ENCODE measurements at places on chromosomes 13 and 19. TPM values are rescaled to one million over a fixed set of nuclear protein-coding genes. Genes with fewer than 3 reads are reported as not detected.

- DNase-seq = peak; percentile 83
- no peaks in the 10 kb centered on the region for H3K27me3 ChIP-seq
- H3K36me3 ChIP-seq = peaks cover 72% of the 10 kb centered on the region
- H3K27ac ChIP-seq = no peak overlapping the region
Observed at GRCh38 chr19:34220472-34221063, 33.8 kb upstream of the GARRE1 start.

DNA sequence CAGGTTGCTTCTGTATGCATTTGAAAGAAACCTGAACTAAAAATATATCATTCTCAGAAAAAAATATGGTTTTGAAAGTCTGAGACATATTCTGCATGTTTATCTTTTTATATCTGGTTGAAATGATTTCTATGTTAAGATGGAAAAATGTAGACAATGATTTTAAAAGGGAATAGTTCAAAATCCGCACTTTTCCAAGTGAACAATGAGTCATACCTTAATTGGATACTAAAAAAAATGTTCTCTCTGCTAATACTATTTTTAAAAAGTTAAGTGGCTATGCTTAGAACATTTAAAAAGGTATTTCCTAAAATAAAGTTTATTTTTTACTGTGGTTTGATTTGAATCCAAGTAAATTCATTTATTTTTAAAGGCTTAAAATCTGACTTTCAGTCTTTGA, 801.4 kb downstream of the SLITRK6 start:
- no peaks in the 10 kb centered on the region for H3K27me3 ChIP-seq
- no peaks in the 10 kb centered on the region for H3K36me3 ChIP-seq
- DNase-seq = no peak
- no peak overlapping the region for H3K4me3 ChIP-seq
- no peaks in the 10 kb centered on the region for H3K4me1 ChIP-seq

GRCh38 chr13:113770937-113771336, 11.9 kb downstream of the TMEM255B start:
- H3K4me3 ChIP-seq = no peak overlapping the region
- no peak for DNase-seq
- H3K27me3 ChIP-seq = peaks cover 6% of the 10 kb centered on the region

- H3K4me3 ChIP-seq = no peak overlapping the region
- no peak overlapping the region for H3K27ac ChIP-seq
- DNase-seq = no peak
- H3K27me3 ChIP-seq = no peaks in the 10 kb centered on the region
- no peaks in the 10 kb centered on the region for H3K4me1 ChIP-seq
Observed at GRCh38 chr19:4260613-4261191, 13.8 kb downstream of the YJU2 start.

KCNN1 gene
- 63.5 TPM for total RNA-seq

GRCh38 chr19:42216653-42217519, 591 bp downstream of the DEDD2 start:
- H3K4me1 ChIP-seq = peaks cover 31% of the 10 kb centered on the region
- H3K27ac ChIP-seq = peak overlapping the region; percentile 91
- peaks cover 28% of the 10 kb centered on the region for H3K36me3 ChIP-seq
- no peaks in the 10 kb centered on the region for H3K27me3 ChIP-seq

Data from A673 (cell line).